Neural progenitor cell (in vitro differentiated cells): ENCODE measurements at places on chromosomes 1 and 21. TPM values are rescaled to one million over a fixed set of nuclear protein-coding genes. Genes with fewer than 3 reads are reported as not detected.

- H3K27me3 ChIP-seq, result no peaks in the 10 kb centered on the region
- H3K27ac ChIP-seq, result no peak overlapping the region
- DNase-seq, result peak; percentile 93
- H3K4me3 ChIP-seq, result peak overlapping the region; percentile 29
- H3K4me1 ChIP-seq, result peaks cover 9% of the 10 kb centered on the region
These were observed 3.5 kb upstream of the SPEN start for GRCh38 chr1:15843826-15844572.

DNA sequence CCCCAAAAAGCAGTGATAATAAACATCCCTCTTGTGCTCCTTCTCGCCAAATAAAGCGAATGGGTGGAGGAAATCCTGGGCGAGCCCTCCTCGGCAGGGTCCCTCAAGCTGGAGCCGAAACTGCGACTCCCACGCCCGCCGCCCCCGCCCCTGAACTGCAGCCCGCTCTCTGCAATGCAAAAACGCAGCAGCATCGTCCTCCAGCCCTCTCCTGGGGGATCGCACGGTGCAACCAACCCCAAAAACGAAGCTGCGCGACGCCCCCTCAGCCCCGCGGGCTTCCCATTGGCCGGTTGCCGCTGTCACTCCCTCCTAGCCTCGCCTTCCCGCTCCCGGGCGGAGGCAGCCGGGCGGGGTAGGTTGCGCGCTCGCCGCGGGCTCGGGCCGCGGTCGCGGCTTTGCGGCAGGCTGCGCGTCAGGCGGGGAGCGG lies at the start of gene TMCC2:
TMCC2 (plus strand) TSS at position 363 of the 430 bp plus-strand sequence. CDS start 619 bp downstream, outside the sequence.
- peak within 1 kb of the TSS; percentile 90 for H3K4me3 ChIP-seq
- no peaks in the 10 kb centered on the region for H3K36me3 ChIP-seq
- peak; percentile 99 for DNase-seq
- peaks cover 9% of the 10 kb centered on the region for H3K27me3 ChIP-seq
- peaks cover 26% of the 10 kb centered on the region for H3K4me1 ChIP-seq

DNA sequence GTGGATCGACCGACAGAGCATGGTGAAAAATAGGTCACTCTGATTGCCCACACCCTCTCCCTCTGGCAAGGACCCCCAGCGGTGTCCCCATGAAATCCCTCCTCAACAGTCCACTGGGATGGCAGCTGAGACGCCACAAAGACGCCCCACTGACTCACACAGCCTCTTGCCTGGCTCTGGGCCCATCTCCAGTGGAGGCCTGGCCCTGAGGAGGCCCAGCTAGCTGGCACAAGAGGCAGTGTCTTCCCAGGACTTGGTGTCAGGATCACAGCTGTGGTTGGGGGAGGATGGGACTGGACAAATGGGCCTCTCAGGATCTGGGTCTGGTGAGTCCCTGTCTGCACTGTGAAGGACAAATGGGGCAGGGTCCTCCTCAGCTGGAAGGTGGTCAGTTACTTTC lies 4.6 kb downstream of the ALX3 start:
- no peak overlapping the region for H3K27ac ChIP-seq
- peaks cover 69% of the 10 kb centered on the region for H3K27me3 ChIP-seq
- no peak overlapping the region for H3K4me3 ChIP-seq
- no peak for DNase-seq
- H3K36me3 ChIP-seq, result no peaks in the 10 kb centered on the region

DNA sequence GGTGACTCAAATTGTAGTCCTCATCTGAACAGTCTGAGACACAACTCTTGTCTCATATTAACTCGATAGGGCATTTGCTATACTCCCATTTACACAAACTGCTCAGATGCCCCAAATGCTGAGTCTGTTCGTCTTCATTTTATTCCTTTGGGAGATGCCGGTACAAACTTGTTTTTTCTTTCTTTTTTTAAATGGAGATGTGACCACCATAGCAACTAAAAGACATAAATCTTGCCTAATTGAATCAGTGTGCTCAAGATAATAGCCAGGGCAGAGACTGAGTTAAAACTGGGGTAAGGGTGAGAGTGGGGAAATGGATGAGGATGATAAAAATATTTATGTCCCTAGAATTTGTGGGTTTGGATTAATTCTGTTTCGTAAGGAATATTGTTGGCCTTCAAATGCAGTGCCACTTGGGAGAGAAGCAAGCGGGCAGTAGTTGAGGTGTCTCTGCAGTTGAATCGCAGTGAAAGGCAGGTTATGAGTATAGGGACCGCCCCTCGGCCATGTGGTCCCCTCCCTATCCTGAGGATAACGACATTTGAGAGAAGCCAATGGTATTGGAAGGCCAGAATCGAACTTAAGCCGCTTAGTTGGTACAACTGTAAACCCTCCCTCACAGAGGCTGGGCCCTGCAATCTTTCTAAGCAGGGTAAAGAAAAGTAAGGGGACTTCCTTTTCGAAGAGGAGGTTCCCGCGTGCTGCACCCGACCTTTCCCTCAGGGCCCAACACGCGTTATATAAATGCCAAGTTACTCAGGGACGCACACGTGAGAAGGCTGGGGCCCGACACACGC lies 859 bp upstream of the LRRC8B start:
- H3K27ac ChIP-seq, result peak overlapping the region; percentile 89
- H3K4me3 ChIP-seq, result peak overlapping the region; percentile 97

DNA sequence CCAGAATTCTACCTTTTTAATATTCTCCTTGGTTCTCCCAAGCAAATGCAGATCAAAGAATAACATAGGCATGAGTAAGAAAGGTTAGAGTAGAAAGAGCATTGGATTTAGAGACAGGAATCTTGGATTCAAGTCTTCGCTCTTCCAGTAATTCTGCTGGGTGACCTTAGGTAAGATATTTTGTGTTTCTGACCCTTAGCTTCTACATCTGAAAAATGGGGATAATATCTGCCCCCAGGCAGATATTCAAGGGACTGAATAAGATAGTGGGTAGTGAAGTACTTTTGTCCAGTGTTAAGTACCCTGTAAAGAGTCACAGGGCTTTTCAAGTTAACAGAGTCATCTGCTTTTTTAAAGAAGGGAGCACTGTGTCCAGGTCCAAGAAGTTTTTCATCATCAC lies 70.8 kb downstream of the KDM1A start:
- no peaks in the 10 kb centered on the region for H3K36me3 ChIP-seq
- H3K4me1 ChIP-seq, result no peaks in the 10 kb centered on the region
- H3K27me3 ChIP-seq, result no peaks in the 10 kb centered on the region
- H3K4me3 ChIP-seq, result no peak overlapping the region
- no peak overlapping the region for H3K27ac ChIP-seq

DNA sequence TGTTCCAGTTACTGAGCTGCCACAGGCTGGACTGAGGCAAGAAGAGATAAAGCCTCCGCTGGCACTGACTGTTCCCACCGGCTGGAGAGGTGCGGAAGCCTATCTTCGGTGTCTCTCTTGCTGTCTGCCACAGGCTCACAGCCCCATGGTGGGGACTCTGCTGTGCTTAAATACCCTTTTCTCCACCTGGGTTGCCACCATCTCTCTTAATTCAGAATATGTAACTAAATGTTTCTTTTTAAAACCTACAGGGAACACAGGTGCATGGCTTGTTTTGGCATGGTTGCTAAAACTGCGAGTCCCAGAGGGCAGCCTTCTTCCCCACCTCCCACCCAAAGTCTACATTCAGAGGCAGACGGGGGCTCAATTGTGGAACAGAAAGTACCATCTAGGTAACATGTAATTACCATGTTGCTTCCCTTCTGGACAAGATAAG lies 8.1 kb upstream of the LBR start:
- DNase-seq, result no peak
- no peak overlapping the region for H3K4me3 ChIP-seq
- no peaks in the 10 kb centered on the region for H3K27me3 ChIP-seq

The LEFTY1 gene
- total RNA-seq, result not detected in 2 replicates

GRCh38 chr1:69315823-69316222 lies 251.9 kb upstream of the LRRC7 start:
- no peak overlapping the region for H3K4me3 ChIP-seq
- peaks cover 23% of the 10 kb centered on the region for H3K27me3 ChIP-seq
- no peak overlapping the region for H3K27ac ChIP-seq
- no peaks in the 10 kb centered on the region for H3K36me3 ChIP-seq
- no peak for DNase-seq

The EFNA3 gene
- total RNA-seq, result 4.0 and 9.6 TPM in 2 replicates

DNA sequence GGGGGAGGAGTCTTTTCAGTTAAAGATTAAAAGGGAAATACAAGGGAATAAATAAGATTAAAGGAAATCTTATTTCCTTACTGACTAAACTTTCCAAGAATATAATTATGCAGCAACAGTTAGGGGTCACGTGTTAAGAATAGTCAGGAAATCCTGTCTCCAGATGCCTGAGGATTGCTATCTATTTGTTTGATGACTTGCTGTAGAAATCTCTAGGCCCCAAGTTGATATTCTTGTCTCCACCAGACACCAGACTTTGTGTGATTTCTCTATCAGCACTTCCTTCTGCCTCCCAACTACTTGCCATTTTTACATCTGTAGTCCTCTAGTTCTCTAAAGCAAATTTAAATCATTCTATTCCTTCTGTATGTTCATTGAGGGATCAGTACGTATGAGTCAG lies 77.5 kb downstream of the RPAP2 start:
- H3K4me1 ChIP-seq, result peaks cover 11% of the 10 kb centered on the region
- DNase-seq, result no peak
- no peaks in the 10 kb centered on the region for H3K27me3 ChIP-seq
- H3K4me3 ChIP-seq, result no peak overlapping the region
- H3K27ac ChIP-seq, result no peak overlapping the region

The SIKE1 gene
- total RNA-seq, result 81.9 and 94.1 TPM in 2 replicates
